ENCODE measurements at places on chromosomes 3 and 15.
A peak's percentile ranks its signal among the peaks of the same experiment; 100 is the strongest.

GRCh38 chr15:100878648-100879047 lies 983 bp upstream of the ALDH1A3 start:
- peak; percentile 47 for DNase-seq

DNA sequence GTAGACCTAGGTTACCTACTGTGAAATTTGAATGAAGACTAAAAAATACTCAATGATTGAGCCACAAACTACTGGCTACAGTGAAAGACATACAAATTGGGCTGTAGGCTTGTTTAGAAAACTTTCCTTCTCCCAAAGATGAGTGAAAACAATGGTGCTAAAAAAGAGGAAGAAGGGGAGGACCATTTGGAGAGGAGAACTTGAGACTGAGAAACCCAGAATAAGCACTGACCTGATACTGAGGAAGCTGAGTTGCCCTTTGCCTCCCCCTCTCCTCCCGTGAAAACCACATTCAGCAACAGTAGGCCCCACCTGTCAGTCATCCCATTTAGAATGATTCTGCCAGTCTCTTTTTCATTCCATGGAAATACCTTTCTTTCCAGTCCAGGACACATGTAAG lies 484.0 kb upstream of the TGFBR2 start:
- DNase-seq, result no peak

DNA sequence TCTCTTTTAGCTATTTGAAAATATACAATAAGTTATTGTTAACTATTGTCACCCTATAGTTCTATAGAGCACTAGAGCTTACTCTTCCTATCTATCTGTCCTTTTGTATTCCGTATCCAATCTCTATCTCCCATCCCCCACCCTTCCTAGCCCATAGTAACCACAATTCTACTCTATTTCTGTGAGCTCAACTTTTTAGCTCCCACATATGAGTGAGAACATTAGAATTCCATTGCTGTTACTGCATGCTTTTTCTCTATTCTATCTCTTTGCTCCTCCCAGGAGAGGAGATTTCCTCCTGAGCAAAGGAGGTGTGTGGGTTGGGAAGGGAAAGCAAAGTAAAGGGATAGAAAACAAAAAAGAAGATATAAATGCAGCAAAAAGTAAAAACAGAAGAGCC lies 105.6 kb upstream of the SLC4A7 start:
- DNase-seq, result no peak

DNA sequence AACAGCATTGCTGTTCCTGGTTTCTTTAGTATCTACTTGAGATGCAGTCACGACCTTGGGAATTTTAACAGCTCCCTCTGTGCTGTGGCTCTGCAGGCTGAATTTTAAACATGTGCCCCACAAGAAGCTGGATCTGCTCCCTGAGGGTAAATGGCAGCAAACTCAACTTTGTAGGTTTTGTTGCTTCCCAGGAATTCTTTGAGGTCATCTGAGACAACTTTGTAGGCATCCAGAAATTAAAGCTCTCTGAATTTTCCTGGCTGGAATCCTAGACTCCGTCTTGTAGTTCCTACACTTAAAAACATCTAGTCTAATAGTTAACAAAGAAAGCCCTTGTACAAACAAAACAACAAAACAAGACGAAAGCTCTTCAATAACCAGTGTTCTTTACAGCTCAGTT lies 366.3 kb downstream of the FEZF2 start:
- DNase-seq, result no peak

GRCh38 chr3:137000039-137000438 lies 42.3 kb downstream of the IL20RB start:
- no peak for DNase-seq

GRCh38 chr15:38688761-38689160 lies 124.1 kb upstream of the RASGRP1 start:
- no peak for DNase-seq

DNA sequence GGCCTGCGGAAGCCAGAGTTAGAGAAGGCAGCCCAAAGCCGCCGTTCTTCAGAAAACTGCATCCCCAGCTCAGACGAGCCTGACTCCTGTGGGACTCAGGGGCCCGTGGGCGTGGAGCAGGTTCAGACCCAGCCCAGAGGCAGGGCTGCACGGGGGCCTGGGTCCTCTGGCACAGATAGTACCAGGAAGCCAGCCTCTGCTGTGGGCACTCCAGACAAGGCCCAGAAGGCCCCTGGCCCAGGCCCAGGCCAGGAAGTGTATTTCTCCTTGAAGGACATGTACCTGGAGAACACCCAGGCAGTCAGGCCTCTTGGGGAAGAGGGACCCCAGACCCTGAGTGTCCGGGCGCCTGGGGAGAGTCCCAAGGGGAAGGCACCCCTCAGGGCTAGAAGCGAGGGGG lies 23.1 kb downstream of the ALPK3 start:
- DNase-seq, result no peak
